Activated CD8-positive, alpha-beta memory T cell treated with anti-CD3 and anti-CD28 coated beads, Interleukin-2, amount 10 ng/mL, durations not matched to agents 7 days and 5 days (primary cell): ENCODE measurements at places on chromosomes 2 and 18. TPM values are rescaled to one million over a fixed set of nuclear protein-coding genes. Genes with fewer than 3 reads are reported as not detected.

The UPP2 gene
- not detected for total RNA-seq

The SIGLEC15 gene
- not detected for total RNA-seq

The PAX8 gene
- total RNA-seq = 1.6 TPM

The LAMA1 gene
- not detected for total RNA-seq

The PLB1 gene
- 1.2 TPM for total RNA-seq

The RGPD4 gene
- total RNA-seq = 0.35 TPM

The SLC40A1 gene
- total RNA-seq = 0.47 TPM

The HAAO gene
- total RNA-seq = not detected

The SCYGR8 gene
- not detected for total RNA-seq

The SERPINB4 gene
- total RNA-seq = not detected
